Mammary epithelial cell (primary cell): ENCODE measurements at places on chromosomes 5 and 9. TPM values are rescaled to one million over a fixed set of nuclear protein-coding genes. Genes with fewer than 3 reads are reported as not detected.
A peak's percentile ranks its signal among the peaks of the same experiment; 100 is the strongest.

C9orf50 gene
- not detected in 2 replicates for total RNA-seq

GRCh38 chr5:21681911-21682310, 1171.2 kb downstream of the CDH12 start:
- no peak for DNase-seq

DNA sequence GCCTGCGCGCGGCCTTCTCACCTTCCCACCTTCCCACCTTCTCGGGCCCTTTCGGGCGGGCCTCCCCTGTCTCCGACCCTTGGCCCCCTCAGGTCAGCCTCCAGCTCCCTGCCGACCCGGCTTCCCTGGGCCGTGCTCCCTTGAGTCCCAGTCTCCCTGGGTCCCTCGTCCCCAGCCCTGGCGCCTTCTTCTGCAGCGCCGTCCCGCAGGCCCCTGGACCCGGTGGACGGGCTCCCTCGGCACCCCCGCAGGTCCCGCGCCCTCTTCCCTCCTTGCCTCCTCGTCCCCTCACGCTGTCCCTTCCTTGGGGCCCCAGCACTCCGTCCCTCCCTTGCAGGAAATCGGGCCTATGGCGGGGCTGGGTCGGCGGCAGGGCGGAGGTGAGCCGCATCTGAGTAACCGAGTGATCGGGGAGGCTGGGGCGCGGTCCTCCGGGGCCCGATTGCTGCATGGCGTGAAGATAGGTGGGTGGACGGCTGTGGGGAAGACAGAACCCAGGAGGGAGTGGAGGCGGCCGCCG, 7.6 kb downstream of the ARPC5L start:
- DNase-seq, result peak; percentile 48

DNA sequence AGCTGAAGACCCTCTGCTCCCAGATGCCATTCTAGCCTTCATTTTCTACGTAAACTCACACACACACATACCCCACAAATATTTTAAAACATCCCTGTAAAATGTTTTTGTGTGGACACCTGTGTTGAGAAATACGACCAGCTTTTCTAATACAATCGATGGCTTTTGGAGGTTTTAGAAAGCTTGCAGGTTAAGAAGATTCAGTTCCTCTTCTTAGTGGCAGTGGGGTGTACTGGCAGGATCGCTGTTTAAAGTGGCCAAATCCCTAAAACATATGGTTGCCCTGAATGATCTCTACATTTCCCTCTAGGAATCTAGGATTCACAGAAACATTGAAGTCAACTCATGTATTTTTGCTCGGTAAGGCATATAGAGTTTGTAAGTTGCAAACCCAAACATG, 236.3 kb downstream of the NSG2 start:
- no peak for DNase-seq

DNA sequence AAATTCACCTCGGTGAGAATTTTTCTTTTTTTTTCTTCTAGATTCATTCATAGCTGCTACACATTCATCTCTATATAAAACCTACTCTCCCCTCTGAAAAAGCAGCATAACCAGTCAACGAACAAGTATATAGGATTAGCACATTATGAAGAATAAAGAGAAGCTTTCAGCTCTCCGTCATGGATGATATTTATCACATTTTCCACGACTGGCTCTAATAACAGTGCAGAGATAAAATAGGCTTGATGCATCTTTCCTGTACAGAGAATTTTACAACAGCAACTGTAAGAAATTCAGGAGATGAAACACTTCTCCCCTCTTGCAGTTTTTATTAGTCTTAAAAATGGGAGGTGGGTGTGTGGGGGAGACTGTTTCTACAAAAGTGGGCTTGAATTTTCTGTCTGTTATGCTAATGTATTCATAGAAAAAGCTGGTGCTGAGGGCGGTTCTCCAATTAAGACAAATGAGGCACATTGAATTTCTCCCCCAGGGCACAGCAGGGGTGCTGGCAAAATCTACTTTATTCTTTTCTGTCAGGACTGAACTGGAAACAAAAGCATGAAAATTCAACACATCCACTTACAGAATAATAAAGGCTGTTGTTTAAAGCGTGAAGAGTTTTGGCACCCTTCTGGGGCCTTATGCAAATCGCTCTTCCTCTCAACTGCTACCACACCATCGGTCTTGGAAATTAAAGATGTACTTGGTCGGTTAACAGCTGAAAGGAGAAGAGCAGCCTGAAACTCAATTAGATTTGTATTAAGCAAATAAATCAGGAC, 233.9 kb upstream of the ZNF608 start:
- no peak for DNase-seq

GRCh38 chr5:33339413-33339812, 101.4 kb upstream of the TARS1 start:
- no peak for DNase-seq

IRX1 gene
- 23.1 and 29.8 TPM in 2 replicates for total RNA-seq

GRCh38 chr9:113293285-113293878, 9.8 kb downstream of the RNF183 start:
- DNase-seq, result no peak

- DNase-seq, result no peak
Observed at GRCh38 chr9:33742519-33742918, 52.8 kb upstream of the PRSS3 start.

LIFR gene
- total RNA-seq, result 4.4 and 7.8 TPM in 2 replicates

NUDT2 gene
- 17.8 TPM for total RNA-seq

DNA sequence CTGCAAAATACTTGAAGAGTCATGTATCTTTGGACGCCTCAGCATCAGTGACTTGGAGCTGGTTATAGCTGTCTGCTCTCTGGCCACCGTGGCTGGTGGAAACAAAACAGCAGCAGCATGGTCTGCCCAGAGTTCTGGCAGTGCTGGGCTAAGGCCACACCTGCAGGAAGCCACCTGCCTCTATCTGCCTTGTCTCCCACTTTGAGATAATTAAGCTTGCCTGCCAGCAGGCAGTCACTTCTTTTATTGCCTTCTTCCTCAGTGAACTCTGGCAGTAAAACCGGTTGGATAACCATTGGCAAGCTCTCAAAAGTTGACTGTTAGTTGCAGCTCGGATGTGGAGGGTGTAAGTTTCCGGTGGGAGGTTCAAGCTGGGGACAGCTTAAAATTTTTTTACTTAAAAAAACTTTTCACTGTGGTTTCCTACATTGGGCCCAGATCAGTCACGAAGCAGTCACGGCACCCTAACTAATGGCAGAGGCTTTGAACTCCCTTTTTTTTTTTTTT, 4.9 kb downstream of the SMIM3 start:
- peak; percentile 91 for DNase-seq

PDZD2 gene
- total RNA-seq, result 0.33 TPM

DNA sequence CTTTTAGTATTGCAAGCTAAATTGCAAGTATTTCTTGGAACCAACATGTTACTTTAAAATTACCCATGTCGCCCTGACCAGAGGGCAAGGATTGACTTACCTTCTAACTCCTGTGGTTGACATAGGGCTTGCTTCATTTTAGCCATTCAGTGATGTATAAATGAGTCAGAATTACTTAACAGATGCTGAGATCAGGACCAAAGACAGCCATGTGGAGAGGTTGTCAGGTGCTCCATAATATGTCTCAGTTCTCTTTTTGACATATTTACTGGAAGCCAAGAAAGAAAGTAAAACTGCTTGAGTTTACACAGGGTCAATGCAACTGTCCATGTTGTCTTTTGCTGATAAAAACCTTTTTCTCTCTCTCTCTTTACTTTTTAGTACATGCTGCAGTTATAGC, 33.2 kb downstream of the F2RL2 start:
- peak; percentile 30 for DNase-seq

DNA sequence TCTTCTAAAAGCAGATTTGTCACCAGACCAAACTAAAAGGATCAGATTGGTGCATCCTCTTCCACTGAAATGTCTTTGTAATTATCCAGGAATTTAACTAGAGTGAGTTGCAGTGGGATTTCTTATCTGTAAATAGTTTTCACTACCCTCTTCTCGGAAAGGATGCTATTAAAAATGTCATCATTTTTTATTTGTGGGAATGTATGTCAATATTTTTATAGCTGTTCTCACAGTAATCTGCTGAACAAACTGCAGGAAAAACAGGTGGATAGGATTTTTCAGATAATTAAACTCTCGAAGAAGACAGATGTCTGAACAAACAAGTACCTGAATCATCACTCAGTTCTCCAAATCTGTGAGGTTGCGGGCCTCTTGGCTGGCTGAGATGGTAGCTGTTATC, 62.7 kb downstream of the RAB14 start:
- no peak for DNase-seq

DNA sequence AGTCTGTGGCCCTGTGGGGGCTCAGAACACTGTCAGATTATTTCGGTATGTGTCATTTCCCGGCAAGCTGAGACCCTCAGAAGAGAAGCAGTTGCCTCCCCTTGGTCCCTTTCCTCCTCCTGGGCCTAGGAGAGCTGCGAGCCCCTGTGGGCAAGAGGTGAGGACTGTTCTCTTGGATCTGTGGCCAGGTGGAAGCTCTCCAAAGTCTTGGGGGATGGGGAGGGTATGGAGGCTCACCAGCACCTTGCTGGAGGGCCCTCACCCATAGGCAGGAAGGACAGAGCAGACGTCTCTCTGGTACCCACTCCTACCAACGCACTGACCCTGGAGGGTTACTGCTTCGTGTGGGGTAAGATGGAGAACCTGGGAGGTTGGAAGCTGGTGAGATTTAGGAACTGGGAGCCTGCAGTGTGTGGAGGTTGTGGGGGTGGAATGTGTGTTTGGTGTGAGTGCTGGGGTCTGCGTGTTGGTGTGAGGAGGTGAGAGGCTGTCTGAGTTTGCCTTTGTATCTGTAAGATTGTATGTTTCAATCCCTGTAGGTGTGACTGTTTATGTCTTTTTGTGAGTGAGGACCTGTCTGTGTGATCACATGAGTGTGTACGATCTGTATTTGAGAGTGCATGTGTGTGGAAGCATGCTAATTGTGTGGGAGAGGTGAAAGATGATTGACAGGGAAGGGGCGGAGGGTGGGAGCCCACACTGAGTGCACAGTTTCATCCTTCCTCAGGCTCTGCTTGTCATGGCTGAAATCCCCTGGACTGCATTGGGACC, 52.4 kb upstream of the PSD2 start:
- DNase-seq, result no peak

DNA sequence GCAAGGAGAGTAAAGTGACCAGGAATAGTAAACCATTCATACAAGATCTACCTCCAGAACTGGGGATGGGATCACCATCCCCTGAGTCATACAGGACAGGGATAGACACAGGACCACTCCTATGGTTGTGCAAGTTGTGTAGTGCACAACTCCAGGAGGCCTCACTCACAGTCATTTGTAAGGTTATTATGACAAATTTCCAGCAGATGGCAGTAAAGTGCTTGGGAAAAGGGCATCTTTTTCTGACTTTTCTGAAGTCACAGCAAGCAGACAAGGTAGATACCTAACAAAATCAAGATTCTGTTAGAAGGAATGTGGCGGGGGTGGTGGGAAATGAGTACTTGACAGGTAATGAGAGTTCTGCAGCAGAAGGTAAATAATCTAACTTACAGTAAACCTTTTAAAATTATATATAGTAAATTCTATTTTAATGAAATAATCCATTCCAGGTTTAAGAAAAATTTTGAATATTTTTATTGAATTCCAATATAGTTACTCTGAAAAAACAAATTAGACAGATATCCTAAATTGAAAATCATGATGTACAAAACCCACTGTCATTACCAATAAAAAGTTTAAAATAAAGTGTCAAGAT, 16.7 kb upstream of the KIF27 start:
- DNase-seq, result peak; percentile 61

- DNase-seq, result no peak
Observed at GRCh38 chr9:92158097-92158601, 42.9 kb upstream of the SPTLC1 start.

- DNase-seq, result no peak
Observed at GRCh38 chr5:107930891-107931290, 260.2 kb upstream of the EFNA5 start.

GRCh38 chr5:142678529-142678928, 7.4 kb downstream of the FGF1 start:
- no peak for DNase-seq

GRCh38 chr5:78362220-78362619, 1.8 kb downstream of the SCAMP1 start:
- DNase-seq, result no peak

- DNase-seq, result no peak
Observed at GRCh38 chr5:52710972-52711596, 76.6 kb upstream of the ITGA1 start.

MEF2C gene
- total RNA-seq, result 1.3 TPM

DNA sequence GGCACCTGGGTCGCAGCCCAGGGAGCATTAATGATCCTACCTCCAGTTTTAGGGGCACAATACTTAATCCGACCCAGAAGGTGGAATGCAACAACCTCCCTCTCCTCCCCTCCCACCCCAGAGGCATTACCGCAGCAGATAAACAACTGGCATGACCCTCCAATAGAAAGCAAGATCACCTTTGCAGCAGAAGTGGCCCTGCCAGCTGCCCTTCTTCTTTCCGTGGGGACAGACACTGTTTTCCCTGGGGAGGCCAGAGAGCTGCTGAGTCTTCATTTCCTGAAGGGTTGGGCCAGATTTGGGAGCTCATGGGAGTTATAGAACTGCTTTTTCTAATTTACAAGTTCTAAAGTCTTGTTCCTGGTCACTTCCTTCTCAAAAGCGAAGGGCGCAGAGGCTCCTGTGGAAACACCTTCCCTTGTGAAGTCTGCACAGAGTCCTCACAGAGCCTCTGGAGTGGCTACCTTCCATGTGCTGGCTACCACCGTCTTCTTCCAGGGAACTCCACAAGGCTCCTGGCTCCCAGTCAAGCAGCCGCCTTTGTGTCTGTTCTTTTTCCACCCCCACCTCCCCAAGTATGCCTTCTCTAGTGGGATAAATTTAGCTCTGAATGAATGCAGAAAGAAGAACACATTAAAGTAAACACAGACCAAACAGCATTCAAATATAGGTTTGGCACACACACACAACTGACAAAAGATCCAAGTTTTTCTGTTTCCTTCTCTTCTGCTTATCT, 8.0 kb upstream of the PALM2AKAP2 start:
- DNase-seq, result no peak

DNAI1 gene
- total RNA-seq, result not detected

GRCh38 chr9:120937127-120937526, 10.5 kb upstream of the TRAF1 start:
- DNase-seq, result no peak

DNA sequence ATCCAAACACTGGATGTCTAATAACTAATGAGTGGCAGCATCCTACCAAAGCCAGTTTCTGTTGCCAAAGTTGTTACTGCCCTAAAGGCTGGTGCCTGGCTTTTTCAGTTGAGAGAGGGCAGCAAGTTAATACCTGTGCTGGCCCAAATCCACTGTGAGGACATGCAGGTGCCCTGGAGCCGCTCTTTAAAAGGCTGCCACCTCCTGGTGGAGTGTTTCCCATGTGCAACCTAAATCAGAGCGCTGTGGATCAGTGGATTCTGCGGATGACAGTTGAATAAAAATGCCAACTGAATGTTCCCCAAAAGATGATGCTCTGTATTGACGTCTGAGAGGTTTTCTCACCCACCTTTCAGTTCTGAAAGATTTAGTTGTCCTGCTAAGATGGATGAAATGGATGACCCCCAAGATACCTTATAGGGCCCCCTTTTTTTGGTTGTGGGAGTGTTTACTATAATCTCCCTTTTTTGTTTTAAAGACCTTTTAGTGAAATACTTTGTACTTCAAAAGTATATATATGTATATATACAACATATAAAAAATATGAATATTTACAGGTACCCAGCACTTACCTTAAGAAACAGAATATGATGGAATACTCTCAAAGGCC, 146.4 kb downstream of the EGFLAM start:
- DNase-seq, result peak; percentile 36

QRFP gene
- total RNA-seq, result not detected
